ENCODE measurements at places on chromosomes 16 and 17.

- DNase-seq: peak; percentile 31
These were observed 38.8 kb downstream of the IST1 start for GRCh38 chr16:71933913-71934695.

- no peak for DNase-seq
These were observed 8.3 kb downstream of the DHRS7C start for GRCh38 chr17:9783050-9783449.

GRCh38 chr17:65307081-65307960, 170.2 kb downstream of the RGS9 start:
- DNase-seq: no peak

- DNase-seq: no peak
These were observed 19.0 kb downstream of the SLC7A6 start for GRCh38 chr16:68283346-68283745.

DNA sequence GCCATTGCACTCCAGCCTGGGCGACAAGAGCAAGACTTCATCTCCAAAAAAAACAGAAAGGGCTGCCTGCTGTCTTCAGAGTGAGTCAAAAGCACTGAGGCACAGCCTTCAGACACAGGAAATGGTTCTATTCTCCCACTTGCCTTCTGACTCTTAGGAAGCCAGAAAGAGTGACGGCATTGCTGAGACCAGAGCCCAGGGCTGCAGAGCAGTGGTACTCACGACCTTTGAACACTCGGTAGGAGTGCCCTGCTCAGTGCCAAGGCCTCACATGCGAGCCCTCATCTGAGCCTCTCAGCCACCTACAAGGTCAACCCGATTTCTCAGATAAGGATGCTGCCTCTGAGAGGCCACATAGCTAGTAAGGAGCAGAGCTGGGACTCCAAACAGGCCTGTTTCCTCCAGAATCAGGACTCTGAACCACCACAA, 3.5 kb upstream of the ITGAE start:
- no peak for DNase-seq

DNA sequence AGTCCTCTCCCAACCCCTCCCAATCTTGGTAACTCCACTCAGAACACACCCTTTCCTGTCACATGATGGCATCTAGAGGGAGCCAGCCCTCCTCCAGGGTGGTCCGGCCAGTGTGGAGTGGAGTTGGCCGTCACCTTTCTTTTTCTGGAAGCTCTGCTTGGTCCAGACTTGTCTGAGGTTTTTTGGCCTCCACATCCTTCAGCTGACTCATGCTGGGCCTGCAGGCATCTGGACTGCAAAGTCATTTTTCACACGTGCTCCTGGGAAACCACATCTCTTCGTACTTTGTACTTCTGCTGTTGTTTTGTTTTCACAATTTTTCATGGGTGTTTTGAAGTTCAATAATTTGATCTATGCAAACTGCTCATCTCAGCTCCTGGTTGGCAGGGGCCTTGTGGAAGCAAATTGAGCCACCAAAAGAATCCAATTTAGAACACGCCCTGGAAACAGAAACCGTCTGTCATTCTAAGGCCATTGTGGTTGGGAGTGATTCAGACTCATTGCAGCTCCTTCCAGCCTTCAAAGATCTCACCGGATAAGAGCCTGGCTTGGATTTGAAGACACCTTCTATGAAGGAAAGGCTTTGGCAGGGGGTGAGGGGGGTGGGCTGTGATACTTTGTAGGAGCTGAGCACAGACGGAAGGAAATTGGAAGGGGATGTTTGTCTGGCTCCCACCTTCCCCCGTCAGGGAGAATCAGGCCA, 42.4 kb upstream of the NF1 start:
- peak; percentile 91 for DNase-seq

DNA sequence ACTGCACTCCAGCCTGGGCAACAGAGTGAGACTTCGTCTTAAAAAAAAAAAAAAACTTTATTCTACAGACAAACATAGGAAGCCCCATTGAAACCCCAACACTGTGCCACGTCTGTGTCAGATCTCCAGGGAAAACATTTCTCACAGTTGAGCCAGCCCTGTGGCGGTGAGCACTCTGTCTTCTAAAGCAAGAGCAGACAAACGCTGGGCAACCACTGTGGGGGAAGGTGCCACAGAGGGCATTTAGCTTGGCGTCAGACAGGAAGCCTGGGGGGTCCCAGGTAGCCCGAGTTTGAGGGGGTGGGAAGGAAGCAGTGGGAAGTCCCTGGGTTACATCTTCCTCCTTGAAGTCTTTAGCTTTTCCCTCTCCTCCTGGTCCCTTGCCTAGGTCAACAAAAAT, 16.0 kb downstream of the C17orf100 start:
- no peak for DNase-seq

GRCh38 chr17:4482338-4483011, 16.2 kb upstream of the SPNS2 start:
- no peak for DNase-seq

DNA sequence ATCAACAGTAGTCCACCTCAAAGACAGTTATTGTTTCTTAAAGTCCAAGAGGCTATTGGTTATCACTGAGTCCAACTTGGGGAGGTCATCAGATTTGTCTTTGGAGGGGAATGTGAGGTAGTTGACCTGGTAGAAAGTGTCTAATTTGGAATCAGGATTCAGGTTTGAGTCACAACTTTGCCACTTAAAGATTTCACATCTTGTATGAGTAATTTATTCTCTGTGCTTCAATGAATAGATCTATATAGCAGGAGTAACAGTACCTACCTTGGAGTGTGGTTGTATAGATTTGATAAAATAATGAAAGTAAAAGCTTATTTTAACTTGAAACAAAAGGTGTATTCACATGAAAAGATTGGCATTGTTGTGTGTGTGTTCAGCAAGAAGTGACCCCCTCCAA, 119.3 kb upstream of the TBX2 start:
- no peak for DNase-seq

GRCh38 chr17:2090210-2090641, 35.3 kb downstream of the HIC1 start:
- no peak for DNase-seq

DNA sequence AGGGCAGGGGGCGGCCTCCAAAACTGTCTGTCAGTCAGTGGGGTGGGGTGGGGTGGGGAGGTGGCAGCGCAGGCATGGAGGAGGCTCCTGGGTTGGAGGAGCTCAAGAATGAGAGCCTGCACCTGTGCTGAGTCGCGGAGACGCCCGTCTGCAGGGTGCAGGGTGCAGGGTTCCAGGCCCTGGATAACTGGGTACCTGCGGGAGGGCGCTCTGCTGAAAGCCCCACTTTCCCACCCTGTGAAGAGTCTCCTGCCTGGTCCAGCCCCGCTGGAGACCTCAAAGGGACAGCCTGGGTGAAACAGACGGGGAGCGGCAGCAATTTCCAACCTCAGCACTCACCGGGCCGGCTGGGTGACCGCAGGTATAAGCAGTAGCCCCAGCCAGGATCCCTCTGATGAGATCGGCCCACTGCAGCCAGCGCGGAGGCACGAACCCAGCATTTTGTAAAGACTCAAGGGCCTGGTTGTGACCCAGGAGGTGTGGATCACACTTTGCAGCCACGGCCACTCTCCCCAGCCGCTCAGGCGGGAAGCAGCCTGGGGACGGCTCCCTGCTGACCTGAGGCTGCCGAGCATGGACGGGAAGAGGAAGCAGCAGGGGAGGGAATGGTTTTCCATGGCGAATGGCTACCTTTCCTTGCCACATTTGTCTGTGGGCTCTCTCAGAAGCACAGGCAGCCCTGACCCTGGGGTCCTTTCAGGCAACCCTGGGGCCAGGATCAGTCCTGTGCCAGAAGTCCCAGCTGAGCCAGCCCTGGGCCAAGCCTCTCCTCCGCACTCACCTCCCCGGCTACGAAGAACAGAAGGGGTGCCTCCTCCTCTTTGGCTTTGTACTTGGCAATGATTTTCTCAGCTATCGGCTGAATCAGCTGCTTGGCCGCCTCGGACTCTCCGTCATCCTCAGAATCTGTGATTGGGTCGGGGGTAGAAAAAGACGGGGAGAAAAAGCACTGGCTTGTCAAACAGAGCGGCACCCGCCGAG, 21.0 kb downstream of the MRM3 start:
- no peak for DNase-seq

DNA sequence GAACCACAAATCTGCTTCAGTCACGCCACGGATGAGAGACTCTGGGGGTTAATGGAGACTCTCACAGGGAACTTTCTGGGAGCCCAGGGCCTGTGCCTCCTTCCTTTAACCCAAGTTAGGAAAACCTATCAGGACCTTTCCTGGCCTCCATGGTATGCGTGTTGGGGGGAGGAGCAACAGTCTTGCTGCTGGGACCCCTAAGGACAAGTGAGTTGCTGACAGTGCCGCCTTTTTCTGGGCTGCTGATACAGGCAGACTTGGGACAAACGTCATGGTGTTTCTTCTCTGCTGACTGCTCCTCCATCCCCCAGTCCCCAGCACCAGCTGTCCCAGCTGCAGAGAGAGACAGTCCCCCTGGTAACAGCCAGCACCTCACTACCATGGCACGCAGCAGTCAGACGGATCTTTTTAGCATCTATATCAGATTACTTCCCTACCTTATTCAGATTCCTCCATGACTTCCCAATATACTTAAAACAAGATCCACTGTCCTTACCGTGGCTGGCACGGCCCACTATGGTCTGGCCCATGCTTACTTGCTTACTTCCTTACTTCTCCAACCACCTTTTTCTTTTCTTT, 6.5 kb downstream of the DPEP2NB start:
- no peak for DNase-seq

DNA sequence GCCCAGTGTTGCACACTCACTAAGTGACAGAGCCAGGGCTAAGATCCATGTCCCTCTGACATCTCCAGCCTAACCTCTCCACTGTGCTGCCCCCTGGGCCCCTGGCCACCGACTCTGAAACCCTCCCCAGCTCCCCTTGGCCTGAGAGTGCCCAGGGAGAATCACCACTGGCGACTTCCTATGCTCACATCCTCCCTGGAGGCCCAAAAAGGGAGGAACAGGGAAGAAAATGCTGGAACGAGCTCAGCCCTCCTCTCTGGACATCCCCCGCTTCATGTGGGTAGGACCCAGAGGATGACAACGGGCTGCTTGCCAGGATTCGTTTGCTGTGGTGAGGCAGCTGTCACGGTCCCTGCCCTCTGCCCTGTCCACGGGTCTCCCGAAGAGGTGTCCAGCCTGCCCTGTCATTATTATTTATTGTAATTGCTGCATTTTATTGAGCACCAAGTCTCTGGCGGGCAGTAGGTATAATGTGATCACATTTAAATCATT, 153.5 kb upstream of the RPL38 start:
- DNase-seq: no peak

DNA sequence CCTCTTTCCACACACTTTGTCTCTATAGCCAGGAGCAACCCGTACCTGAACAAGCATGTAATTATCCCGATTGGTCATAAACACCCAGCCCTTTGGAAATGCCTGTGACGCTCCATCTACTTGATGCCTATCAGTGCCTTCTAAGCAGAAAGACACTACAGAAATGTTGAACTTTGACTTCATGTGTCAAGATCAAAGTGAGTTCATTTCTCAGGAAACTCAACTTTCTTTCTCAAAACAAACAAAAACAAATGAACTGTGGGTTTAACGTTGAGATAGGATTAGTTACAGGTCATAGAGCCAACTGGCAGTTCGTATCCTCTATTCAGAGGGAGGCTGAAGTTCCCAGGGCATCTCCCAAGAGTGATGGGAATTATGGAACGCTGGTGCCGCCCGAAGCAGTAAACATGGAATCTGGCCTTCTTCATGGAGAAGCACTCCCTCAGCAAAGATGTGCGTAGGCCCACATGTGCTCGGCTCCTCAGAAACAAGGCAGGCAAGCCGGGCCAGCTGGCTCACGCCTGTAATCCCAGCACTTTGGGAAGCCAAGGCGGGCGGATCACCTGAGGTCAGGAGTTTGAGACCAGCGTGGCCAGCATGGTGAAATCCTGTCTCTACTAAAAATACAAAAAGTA, 9.5 kb downstream of the SLC6A4 start:
- no peak for DNase-seq

DNA sequence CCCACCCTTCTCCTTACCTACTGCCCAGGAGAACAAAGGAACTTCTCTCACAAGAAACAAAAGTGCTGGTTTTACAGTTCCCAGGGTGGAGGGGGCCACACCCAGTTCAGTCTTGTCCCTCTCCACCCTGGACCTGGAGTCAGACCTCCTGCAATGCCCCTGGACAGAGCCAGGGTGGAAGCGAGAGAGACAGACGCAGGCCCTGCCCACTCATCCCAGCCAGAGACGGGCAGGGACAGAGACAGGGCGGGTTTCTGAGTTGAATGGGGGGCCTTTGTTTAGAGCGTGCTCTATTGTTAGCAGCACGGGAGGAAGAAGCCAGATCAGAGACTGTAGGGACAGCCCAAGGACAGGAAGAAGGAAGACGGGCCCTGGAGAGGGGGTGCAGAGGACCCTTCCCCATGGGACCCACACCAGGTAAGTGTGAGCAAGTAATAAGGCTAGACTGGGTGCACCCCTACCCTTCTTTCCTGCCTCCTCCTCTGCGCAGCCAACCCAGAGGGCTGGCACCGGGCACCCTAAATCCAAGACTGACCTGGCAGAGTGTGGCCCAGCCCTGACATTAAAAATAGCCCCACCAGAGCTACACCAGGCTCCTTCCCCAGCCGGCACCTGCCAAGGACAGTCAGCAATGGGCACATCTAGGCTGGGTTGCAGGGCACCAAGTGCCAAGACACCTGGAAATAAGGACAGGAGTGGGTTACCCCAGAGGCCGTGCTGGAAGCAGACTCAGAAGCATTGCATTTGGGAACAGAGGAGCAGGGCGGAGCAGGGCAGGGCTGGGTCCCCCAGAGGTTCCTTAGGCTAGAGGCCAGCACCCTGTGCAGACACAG, 10.9 kb downstream of the JUP start:
- DNase-seq: no peak
